CD4-positive, alpha-beta T cell treated with Interleukin-2 at 100 ng/mL for 4 hours (primary cell): ENCODE measurements at places on chromosomes 5 and 9.

DNA sequence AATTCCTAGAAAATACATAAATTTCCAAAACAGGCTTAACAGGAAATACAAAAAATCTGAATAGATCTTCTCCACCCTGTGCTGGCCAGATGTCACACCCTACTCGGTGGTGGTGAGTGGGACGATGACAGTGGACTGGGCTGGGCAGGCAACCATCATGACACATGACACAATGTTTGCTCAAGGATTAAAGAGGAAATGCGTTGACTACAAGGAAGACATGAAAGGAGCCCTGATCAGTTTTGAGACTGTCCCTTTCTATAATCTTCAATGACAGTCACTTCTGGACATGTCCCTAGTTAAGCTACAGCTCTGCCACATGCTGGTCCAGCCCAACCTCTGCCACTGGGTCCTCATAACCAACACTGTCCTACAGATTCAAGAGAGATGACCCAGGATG, 99.8 kb downstream of the ZDHHC21 start:
- DNase-seq, result no peak

GRCh38 chr5:124783794-124784193, 37.4 kb upstream of the ZNF608 start:
- no peak for DNase-seq

- no peak for DNase-seq
These were observed 157.2 kb upstream of the ISL1 start for GRCh38 chr5:51225789-51226742.

DNA sequence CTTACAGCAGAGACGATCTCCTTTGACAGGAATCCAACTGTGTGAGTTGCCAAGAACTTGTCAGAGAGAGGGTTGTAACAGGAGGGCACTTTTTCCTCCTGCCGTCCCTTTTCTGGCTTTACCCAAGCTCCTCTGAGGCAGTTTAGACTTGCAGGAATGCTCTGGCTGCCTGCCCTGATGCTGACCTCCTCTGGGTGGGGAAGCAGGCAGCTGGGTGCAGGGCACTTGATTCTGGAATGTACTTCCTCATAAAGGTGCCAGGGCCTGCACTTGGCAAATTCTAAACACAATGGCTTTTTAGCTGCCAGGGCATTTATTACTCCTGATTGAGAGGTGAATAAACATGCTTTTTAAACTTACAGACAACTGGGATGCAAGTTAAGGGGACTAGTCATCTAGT, 190.4 kb downstream of the EPB41L4A start:
- no peak for DNase-seq

GRCh38 chr9:112059145-112059965, 115.7 kb downstream of the SUSD1 start:
- DNase-seq, result no peak

- DNase-seq, result no peak
These were observed 558.5 kb upstream of the ZNF462 start for GRCh38 chr9:106304401-106304920.

DNA sequence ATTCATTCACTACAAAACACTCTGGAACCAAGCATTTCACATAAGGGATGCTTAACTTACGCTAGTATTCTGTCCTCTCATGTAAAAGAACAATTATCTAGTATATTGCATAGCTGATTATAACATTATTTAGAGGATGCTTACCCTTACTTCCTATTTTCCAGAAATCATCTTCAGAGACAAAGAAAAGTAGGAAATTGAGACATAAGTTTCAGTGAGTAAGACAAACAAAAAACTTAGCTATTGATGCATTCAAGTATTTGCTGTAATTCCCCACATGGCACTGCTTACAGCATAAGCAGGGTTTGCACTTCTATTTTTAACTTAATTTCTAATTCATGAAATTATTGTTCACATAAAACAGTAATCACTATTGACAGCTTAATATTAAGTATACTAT, 104.8 kb upstream of the SREK1 start:
- DNase-seq, result no peak

DNA sequence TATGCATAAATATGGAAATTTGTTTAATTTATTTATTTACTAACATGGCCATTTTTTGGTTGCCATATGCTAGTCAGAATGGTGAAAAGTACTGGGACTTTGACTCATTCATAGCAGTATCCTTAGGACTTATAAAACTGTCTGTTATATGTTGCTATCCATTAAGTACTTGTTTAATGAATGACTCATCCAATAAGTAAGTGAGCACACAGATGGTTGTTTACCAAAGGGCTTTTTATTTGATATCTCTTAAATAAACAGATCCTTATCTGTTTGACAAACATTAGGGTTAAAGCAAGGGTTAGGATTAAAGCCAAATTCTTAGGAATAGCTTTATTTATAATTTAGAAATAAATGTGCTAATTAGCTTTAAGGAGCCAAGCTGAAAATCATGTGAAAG, 183.4 kb downstream of the FBXO4 start:
- DNase-seq, result no peak

GRCh38 chr9:4137234-4137633, 162.6 kb downstream of the GLIS3 start:
- no peak for DNase-seq

GRCh38 chr9:88722753-88723152, 187.8 kb downstream of the NXNL2 start:
- no peak for DNase-seq

DNA sequence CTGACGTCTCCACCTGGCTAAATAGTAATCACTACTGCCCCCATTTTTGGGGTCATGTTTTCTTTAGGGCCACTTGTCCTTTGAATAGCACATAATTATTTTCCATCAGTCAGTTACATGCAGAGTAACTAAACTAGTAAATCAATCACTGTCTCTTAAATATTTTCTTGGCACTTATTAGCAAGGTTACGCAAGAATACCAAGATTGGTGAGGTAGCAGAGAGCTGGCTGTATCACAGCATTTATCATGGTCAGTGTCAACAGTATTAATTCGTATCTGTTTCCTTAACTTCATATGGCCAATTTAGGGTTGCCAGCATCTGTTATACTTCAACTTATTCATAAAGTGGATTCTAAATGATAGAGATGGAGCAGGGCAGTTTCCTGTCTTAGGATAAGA, 346.8 kb upstream of the FAM174A start:
- no peak for DNase-seq

DNA sequence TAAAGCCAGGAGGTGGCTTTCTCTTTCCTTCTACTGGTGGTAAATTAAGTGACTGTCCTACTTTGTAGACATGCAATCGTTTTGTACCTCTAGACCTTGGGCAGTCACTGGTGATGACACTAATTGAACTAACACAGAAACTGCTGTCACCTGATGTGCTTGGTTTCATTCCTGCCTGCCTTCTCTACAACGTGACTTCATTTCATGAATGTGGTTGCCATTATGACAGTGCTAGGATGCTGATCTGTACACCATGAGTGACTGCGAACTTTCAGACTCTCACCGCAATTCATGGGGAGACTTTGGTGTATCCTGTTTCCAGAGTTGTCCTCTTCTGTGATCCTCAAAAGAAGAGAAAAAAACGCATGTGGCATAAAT, 47.5 kb downstream of the UBE2QL1 start:
- DNase-seq, result no peak

DNA sequence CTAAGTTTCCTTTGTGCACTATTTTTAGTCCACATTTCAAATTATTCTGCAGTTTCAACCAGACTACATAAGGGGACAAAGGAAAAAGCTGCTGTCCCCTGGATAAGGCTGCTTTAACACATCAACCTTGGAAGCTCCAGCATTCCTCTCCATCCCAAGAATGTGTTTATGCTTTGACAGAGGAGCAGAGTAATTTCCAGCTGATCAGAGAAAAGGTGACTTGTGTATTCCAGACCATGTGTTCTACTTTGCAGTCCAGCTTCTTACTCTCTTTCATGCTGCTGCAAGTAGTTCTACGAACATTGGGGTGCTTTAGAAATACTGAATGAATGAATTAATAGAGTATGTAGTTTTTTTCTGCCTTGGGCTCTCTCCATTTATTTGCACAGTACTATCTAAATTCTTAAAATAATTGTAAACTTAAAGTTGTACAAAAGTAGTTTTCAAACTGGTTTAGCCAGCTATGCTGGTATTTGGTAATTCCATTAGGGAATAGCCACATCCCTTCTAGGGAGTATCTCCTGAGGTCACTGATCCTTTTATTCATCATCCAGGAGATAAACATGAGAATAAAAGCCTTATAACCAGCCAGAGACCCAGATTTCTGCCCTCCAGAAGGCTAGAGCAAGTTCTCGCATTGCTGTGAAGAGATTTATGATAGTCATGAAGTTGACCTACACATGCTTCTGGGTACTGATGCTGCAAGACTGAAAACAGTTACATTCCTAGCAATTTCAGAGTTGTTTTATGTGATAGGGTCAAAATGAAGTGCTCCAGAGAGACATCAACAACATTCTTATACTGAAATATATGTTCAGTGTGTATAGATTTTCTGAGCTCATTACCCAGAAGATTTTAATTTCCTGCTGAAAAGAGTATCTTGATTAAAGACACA, 215.2 kb downstream of the COMMD10 start:
- no peak for DNase-seq

DNA sequence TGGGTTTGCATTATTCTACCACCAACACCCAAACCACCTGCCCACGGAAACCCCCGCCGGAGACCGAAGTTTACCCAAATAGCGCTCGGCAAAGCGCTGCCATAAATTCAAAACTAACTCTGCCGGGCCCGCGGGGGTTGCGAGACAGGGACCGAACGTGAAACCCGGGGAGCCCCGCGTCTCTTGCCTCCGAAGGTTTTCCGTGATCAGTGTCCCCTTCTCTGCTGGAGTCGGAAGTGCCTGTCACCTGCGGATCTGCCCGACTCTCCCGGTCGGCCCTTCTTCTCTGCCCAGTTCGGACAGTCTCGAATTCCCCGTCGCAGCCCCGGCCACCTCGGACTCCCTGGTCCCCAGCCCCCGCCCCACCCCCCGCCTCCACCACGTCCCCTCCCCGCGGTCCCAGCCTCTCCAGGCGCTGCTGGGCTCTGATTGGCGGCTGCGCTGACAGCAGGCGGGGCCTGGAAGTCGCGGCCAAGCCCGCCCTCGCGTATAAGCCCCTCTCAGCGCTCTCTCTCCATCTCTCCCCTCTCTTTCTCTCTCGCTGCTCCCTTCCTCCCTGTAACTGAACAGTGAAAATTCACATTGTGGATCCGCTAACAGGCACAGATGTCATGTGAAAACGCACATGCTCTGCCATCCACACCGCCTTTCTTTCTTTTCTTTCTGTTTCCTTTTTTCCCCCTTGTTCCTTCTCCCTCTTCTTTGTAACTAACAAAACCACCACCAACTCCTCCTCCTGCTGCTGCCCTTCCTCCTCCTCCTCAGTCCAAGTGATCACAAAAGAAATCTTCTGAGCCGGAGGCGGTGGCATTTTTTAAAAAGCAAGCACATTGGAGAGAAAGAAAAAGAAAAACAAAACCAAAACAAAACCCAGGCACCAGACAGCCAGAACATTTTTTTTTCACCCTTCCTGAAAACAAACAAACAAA, at the start of gene RORB:
TSS of gene RORB (plus strand) at position 517 of the 929 bp plus-strand sequence. CDS start 642 bp downstream, outside the sequence.
- DNase-seq, result peak; percentile 9

DNA sequence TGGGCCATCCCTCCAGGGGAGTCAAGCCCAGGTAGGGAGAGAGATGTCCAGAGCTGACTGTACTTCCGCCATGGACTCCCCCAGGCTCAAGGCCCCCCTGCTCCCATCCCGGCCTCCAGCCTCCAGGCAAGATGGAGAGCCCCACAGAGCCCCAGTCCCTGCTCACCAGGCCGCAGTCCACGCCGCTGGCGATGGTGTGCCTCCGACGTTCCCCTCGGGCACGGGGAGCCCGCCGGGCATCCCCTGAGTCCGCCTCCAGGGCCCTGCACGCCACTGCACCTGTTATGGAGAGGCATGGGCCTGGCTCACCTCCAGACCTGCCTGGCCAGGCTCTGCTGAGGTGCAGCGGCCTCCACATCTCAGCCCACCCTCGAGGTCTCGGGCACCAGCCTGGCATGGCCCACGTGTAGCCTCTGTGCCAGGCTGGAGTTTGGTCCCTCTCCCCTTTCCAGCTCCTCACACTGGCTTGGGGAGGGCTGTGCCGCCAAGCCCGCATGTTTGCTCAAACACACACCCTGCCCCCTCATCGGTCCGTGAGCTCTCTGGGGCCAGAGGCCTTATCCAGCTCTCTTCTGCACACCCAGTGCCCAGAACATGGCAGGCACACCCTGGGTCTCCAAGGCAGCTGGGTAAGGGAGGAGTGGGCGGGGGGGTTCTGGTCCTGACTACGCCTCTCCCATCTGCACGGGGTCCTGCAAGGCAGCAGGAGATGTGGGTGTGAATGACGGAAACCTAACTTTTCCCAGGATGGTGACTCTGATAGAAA, 4.1 kb downstream of the SAPCD2 start:
- DNase-seq, result no peak

- DNase-seq, result no peak
These were observed 407.4 kb downstream of the DTWD2 start for GRCh38 chr5:118580949-118581348.

DNA sequence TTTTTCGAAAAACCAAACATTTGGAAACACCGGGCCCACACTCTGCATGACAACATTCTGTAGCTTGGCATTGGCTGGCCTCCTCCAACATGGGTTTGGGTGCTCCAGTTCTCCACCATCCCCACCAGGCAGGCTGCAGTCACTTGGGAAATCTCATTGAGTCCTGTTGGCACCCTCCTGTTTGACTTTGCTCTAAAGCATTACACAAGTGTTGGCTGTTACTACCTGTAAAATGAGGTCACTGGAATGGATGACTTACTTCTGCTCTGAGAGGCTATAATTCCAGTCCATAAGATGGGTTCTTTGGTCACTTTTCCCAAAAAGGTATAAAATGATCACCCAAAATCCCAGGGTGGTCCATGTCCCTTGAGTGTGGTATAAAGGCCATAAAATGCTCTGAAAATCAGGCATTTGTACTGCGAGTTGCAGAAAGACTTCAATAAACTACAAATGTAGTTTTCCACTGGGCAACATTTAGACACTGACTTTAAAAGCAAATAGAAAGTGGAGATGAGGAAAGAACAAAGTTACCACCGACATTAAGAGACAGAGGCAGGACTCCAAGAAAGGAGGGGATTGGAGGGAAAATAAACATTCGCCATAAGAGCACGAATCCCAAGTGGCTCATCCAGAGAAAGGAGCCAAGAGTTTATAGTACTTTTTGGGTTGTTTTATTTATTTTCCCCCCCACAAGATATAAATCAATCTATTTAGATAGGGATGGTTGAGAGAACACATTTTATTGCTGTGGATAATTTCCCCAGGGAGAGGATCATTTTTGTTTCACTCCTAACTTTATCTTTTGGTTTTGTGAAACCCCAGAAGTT, 295.1 kb downstream of the TLE1 start:
- DNase-seq, result no peak

GRCh38 chr9:133463234-133463863, 3.6 kb downstream of the CACFD1 start:
- no peak for DNase-seq
